CD8-positive, alpha-beta T cell (primary cell): ENCODE measurements at places on chromosomes 2 and 18.

GRCh38 chr2:30653847-30654246 is 153.4 kb downstream of the CAPN13 start:
- no peak for DNase-seq

GRCh38 chr2:51918113-51918512 is 886.2 kb upstream of the NRXN1 start:
- DNase-seq = no peak

GRCh38 chr2:112834396-112835037 is 2.1 kb downstream of the IL1B start:
- no peak for DNase-seq

- no peak for DNase-seq
Measured at GRCh38 chr18:49249521-49249920, 210.9 kb downstream of the DYM start.

DNA sequence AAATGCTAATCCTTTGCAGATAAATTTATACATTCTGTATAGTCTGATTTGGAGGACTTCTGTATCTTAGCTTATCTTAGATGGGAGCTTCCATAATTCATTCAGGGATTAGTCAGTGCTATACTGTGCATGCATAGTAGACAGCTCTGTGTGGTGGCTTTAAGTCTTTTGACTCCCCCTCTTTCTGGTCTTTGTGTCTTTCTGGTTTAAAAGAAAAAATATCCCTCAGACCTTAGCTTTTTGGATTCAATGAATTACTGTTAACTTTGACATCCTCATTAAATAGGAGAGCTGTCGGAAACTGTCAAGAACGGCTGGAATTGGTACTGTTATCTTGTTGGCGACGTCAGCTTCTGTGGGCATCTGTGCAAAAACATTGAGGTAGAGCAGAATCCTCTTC is 130.4 kb downstream of the SPTBN1 start:
- DNase-seq = no peak
